Activated naive CD4-positive, alpha-beta T cell treated with anti-CD3 and anti-CD28 coated beads for 36 hours (primary cell): ENCODE measurements at places on chromosomes 4 and X. TPM values are rescaled to one million over a fixed set of nuclear protein-coding genes. Genes with fewer than 3 reads are reported as not detected.

Gene UGT2A1
- not detected for total RNA-seq

DNA sequence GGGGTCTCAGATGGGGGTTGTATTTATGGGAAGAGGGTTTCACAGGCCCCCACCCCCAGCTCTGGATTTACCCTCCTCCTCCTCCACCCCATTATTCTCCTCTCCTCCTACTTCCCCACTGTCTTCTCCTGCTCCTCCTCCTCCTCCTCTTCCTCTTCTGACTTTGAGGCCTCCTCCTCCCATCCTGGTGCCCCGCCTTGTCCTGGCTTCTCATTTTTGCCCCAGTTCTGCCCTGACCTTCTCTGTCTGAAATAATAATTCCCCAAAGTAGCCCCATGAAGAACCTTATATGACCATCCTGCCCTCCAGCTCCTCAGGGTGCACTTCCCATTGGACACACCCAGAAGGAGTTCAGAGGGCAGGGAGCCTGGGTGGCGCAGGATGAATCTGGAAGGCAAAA is 351.4 kb upstream of the GATB start:
- peaks cover 77% of the 10 kb centered on the region for H3K4me1 ChIP-seq
- H3K36me3 ChIP-seq: no peaks in the 10 kb centered on the region
- no peak for DNase-seq
- H3K27ac ChIP-seq: no peak overlapping the region
- H3K4me3 ChIP-seq: no peak overlapping the region
- no peaks in the 10 kb centered on the region for H3K27me3 ChIP-seq

- no peak overlapping the region for H3K27ac ChIP-seq
- no peak overlapping the region for H3K4me3 ChIP-seq
- DNase-seq: no peak
- H3K4me1 ChIP-seq: no peaks in the 10 kb centered on the region
- H3K27me3 ChIP-seq: peaks cover 5% of the 10 kb centered on the region
Observed at GRCh38 chr4:41709844-41710481, 38.6 kb downstream of the PHOX2B start.

- H3K27ac ChIP-seq: no peak overlapping the region
- H3K27me3 ChIP-seq: peaks cover 2% of the 10 kb centered on the region
- no peak overlapping the region for H3K4me3 ChIP-seq
- no peaks in the 10 kb centered on the region for H3K36me3 ChIP-seq
- no peaks in the 10 kb centered on the region for H3K4me1 ChIP-seq
Observed at GRCh38 chrX:11185861-11186260, 74.7 kb downstream of the HCCS start.

- DNase-seq: no peak
- H3K27ac ChIP-seq: no peak overlapping the region
- no peaks in the 10 kb centered on the region for H3K4me1 ChIP-seq
Observed at GRCh38 chrX:13933851-13934250, 95.8 kb downstream of the GEMIN8 start.

Gene DCHS2
- not detected for total RNA-seq
